Left ventricle myocardium superior (tissue), 1 donor: ENCODE measurements at places on chromosomes 4 and X. TPM values are rescaled to one million over a fixed set of nuclear protein-coding genes. Genes with fewer than 3 reads are reported as not detected.

GRCh38 chr4:121693450-121693849 lies 3.3 kb downstream of the ANXA5 start:
- no peak for DNase-seq

- no peak for DNase-seq
Observed at GRCh38 chrX:24229400-24229879, 79.9 kb downstream of the ZFX start.

GRCh38 chr4:139242511-139243051 lies 37.4 kb downstream of the MGARP start:
- no peak for DNase-seq

GRCh38 chrX:138858951-138859350 lies 147.4 kb upstream of the FGF13 start:
- no peak for DNase-seq

DNA sequence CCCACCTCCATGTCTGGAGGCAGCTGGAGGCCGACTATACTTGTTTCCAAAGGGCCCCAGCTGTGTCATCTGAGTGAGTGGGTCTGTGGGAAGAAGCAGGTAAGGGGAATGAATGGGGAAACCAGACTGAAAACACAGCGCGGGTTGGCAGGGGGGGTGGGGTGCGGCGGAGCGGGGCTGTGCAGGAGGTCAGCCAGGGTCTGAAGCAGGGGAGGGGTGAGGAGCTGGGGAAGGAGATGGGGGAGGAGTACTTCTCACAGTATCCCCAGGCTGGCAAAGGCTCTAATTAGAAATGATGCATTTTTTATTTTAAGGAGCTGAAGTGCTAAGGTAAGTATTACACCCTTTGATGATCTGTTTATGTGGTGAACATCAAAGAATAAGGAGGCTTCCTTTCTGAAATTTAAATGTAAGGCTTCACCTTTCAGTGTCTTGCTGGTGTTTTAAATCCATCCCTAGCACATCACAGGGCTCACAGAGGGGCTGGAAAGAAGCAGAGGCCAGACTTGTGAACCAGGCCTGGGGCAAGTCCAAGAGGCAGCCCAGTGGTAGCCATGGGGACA lies 37.5 kb downstream of the SMIM20 start:
- no peak for DNase-seq

DNA sequence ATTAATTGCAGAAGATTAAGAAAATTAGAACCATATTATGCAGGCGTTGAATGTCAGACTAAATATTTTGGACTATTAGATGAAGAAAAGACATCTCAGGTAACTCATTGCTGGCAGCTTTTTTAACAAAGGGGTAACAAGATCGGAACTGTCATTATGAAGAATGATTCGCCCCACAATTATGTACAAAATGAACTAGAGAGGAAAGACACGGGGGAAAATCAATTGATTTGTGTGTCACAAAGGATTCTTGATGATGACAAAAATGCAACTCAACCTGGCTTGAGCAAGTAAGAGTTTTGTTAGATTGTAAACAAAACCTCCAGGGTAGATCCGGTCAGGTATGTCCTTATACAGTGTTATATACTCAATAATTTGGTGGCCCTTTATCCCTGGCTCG lies 12.5 kb upstream of the DCLK2 start:
- no peak for DNase-seq

DNA sequence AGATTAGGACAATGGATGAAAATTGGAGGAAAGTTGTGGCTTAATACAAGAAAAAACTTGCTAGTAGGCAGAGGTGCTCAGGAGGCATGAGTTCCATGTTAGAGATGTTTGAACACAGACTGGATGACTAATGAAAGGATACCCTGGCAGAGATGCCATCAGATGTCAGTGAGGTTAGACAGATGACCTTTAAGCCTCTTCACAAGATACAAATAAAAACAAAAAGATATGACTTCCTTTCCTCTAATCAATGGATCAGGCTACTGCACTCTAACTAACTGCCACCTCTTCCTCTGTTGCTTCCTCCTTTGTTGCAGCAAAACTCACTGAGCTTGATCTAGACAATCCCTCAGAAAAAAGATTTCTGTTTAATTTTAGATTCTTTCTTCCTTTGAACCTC lies 14.7 kb downstream of the STAP1 start:
- no peak for DNase-seq

GRCh38 chrX:148534291-148534690 lies 33.9 kb downstream of the AFF2 start:
- no peak for DNase-seq

DNA sequence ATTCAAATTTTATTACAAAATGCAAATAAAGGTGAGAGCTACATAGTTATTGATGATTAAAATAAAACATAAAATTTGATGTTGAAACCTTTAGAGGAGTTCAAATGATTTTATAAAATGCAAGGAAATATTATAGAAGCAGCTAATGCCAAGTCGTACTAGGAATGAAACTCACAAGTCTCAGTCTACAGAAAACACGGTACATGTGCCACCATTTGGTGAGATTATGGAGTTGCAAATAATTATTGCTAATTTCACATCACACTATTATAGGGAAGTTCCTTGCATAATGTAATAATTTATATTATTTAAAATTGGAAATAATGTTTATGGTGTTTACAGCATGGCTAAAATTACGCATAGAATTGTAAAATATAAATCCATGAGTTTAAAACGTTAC lies 1601.7 kb upstream of the TENM3 start:
- no peak for DNase-seq

GRCh38 chr4:126552321-126552720 lies 1080.4 kb upstream of the INTU start:
- DNase-seq, result no peak

DNA sequence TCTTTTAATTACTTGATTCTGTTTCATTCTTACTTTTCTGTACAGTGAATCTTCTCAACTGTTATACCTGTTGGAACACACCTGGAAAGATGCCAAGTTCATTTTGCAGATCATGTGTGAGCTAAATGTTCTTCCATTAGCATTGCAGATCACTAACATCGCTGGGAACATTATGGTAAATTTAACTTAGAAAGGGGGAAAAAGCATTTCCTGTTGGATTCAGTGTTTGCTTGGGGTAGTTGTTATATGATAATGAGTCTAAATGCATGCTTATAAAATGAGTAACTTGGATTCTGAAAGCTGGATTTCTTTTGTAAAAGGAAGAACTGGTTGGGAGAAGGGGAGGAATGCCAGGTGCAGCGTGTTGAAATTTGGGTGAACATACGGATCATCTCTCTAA lies 47.6 kb downstream of the POLA1 start:
- no peak for DNase-seq

DNA sequence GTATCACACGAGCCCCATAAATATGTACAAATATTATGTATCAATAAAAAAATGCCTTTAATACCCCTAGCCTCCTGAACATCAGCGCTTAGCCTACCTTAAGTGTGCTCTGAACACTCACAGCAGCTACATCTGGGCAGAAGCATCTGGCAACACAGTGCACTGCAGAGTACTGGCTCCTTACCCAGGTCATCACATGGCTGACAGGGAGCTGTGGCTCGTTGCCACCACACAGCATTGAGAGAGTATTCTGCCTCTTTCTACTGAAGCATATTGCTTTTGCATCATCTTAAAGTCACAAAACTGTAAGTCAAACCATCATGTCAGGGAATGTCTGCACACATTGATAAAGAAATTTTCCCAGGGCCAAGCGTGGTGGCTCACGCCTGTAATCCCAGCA lies 55.2 kb downstream of the TRIML1 start:
- no peak for DNase-seq

GRCh38 chrX:153685156-153685536 lies 2.6 kb upstream of the SLC6A8 start:
- DNase-seq, result no peak

DNA sequence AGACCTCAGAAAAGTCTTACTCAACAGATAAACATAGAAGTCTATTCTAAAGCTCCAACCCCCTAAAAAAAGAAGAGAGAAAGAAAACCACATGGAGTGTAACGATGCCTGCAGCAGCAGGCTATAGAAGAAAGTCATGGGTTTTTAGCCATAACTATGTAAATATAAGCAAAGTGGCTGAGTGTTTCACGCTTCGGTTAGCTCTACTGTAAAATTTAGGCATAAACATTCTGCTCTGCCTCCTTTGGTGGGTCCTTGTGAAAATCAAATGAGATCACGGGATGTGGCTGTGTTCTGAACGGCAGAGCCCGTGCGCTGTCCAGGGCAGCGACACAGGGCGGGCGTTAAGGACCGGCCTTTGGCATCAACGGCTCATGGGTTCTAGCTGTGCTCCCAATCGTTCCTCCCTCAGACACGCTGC lies 78.4 kb downstream of the IRF2 start:
- DNase-seq, result no peak

FOXR2 gene
- total RNA-seq, result not detected

GRIA2 gene
- not detected for total RNA-seq

BGN gene
- 40.6 TPM for total RNA-seq

FOXP3 gene
- total RNA-seq, result not detected

MGST2 gene
- 112 TPM for total RNA-seq

AMBN gene
- total RNA-seq, result not detected

PHKA1 gene
- 17.3 TPM for total RNA-seq

NUP62CL gene
- total RNA-seq, result 2.2 TPM

TMSB15C gene
- 0.10 TPM for total RNA-seq

PLXNA3 gene
- total RNA-seq, result 22.0 TPM
